ENCODE measurements at places on chromosomes 5 and 9. TPM values are rescaled to one million over a fixed set of nuclear protein-coding genes. Genes with fewer than 3 reads are reported as not detected.

GRCh38 chr5:139131921-139132432 lies 66.2 kb downstream of the SIL1 start:
- peaks cover 1% of the 10 kb centered on the region for H3K36me3 ChIP-seq
- H3K27ac ChIP-seq: no peak overlapping the region
- no peak for DNase-seq
- no peaks in the 10 kb centered on the region for H3K4me1 ChIP-seq
- H3K27me3 ChIP-seq: no peaks in the 10 kb centered on the region

- H3K4me1 ChIP-seq: no peaks in the 10 kb centered on the region
- DNase-seq: no peak
- no peaks in the 10 kb centered on the region for H3K27me3 ChIP-seq
- H3K36me3 ChIP-seq: no peaks in the 10 kb centered on the region
Observed at GRCh38 chr9:10226996-10227395, 385.8 kb downstream of the PTPRD start.

DNA sequence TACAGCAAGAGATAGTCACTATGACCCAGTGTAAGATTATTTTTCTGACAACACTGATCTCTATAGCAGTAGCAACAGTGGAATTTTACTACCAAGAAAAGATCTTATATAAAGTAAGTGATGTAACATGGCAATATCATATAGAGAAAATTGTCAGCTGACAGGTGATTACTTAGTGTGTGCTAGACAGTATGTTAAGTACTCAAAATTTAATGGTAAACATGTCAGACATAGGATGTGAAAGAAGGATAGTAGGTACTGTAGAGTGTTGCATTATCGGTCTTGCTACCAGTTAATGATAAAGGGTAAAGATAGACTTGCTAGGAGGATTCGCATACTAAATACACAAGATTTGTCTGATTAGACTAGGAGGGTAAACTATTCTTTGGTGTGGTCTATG lies 247.4 kb downstream of the CYLC2 start:
- H3K27me3 ChIP-seq: no peaks in the 10 kb centered on the region
- no peak overlapping the region for H3K27ac ChIP-seq
- DNase-seq: no peak

DNA sequence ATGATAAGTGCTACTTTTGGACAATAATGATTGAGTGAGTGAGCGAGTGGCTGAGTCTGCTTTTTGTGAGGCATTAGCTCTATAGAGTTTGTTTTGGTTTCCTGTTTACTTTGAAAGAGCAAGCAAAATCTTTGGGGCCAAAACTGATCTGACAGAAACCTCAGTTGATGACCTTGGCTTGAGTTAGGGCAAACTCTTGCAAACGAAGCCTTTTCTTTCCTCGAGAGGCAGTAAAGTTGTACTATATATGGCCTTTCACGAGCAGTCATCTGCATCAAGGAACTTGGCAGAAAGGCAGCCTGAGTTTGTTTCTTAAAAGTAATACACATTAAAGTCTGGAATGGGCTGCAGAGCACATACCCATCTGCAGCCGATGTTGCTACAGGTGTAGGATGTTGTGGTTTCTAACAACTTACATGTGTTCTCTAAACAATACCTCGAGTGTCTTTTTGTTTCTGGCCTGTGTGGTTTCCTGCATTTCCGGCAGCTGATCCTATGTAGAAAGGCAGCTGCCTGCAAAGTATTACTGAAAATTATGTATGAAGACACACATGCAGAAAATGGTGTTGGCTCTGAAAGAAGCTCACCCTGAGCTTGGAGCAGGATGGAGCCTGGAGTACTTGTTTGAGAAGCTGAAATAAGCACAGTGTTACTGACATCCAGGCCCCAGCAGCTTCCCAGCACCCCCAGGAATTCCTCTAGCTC lies 60.8 kb downstream of the FOXD1 start:
- H3K27me3 ChIP-seq: peaks cover 1% of the 10 kb centered on the region
- no peaks in the 10 kb centered on the region for H3K4me1 ChIP-seq
- no peak overlapping the region for H3K27ac ChIP-seq
- H3K36me3 ChIP-seq: no peaks in the 10 kb centered on the region
- no peak for DNase-seq

- H3K27ac ChIP-seq: no peak overlapping the region
- peaks cover 2% of the 10 kb centered on the region for H3K27me3 ChIP-seq
- no peaks in the 10 kb centered on the region for H3K36me3 ChIP-seq
Observed at GRCh38 chr9:113350107-113350661, 843 bp downstream of the BSPRY start.

DNA sequence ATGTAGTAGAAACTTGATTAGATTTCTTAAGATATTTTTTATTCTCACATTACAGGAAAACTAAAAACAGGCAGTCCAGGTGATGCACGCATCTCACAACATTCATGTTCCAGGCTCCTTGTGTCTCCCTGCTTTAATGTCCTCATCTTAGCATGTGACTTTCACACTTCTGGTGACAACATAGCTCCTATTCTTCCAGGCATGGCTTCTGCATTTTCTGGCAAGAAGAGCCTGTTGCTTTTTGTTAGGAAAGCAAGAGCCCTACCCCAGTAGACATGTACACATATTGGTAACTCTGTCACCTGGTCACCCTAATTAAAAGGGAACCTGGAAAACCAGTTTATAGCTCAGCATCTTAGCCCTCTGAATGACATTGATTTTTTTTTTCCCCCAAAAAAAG lies 92.5 kb downstream of the PPIC start:
- peaks cover 21% of the 10 kb centered on the region for H3K4me1 ChIP-seq
- no peaks in the 10 kb centered on the region for H3K36me3 ChIP-seq
- DNase-seq: no peak
- no peaks in the 10 kb centered on the region for H3K27me3 ChIP-seq

DNA sequence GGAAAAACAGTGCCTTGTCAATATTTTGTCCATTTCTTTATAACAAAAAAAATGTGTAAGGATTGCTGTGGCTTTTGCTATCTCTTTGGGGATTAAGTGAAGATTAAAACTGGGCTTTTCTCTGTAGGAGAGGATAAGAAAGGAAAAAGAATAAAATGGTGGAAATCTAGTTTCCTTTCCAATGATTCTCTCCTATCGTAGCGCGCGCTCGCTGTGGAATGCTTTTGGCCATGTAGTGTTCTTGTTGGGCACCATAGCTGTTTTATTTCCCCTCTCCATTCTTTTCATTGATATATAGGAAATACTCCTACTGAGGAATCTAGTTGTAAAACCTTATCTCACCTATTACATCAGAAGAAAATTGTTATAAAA lies 1.5 kb downstream of the STXBP1 start:
- H3K27ac ChIP-seq: no peak overlapping the region
- H3K4me3 ChIP-seq: peak overlapping the region; percentile 76
- H3K36me3 ChIP-seq: no peaks in the 10 kb centered on the region
- no peak for DNase-seq
- H3K4me1 ChIP-seq: peaks cover 12% of the 10 kb centered on the region

DNA sequence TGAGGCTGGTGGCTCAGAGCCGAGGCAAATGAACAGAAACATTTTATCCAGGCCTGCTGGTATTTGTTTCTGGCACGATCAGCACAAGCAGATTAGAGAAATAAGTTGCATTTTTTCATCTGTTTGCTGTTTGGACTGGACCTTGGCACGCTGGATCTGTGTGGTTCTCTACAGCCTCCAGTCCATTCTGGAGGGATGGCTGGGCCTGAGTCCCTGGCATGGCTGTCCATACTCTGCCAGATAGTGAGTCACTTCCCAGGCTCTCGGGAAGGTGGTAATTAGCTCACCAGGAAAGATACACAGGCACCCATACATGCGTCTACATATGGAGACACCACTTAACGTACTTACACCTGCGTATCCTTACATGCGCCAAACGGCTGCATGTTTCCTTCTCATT lies 78.6 kb downstream of the SPRY4 start:
- no peak overlapping the region for H3K4me3 ChIP-seq
- no peaks in the 10 kb centered on the region for H3K27me3 ChIP-seq
- no peak for DNase-seq
- no peak overlapping the region for H3K27ac ChIP-seq

GRCh38 chr9:78519786-78520185 lies 222.9 kb downstream of the PSAT1 start:
- no peaks in the 10 kb centered on the region for H3K4me1 ChIP-seq
- H3K27me3 ChIP-seq: no peaks in the 10 kb centered on the region
- H3K4me3 ChIP-seq: no peak overlapping the region
- no peak overlapping the region for H3K27ac ChIP-seq
- H3K36me3 ChIP-seq: no peaks in the 10 kb centered on the region

DNA sequence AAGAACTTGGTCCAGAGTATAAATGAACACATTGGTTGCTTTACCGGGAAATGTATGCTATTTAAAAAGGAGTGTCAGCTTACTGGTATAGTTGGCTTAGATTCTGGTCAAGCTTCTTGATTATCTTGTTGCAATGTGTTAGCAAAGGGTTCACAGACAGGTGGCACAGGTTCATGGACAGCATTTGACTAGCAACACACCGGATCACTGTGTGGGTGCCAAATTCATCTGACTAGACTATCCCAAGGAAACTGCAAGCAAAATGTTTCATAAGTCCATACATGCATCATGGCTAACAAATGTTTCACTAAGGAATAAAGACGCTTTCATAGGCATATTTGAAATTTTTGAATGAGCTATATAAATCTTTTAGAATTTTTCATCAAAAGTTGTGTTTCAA lies 274.1 kb downstream of the PLK2 start:
- DNase-seq: no peak
- no peaks in the 10 kb centered on the region for H3K27me3 ChIP-seq
- no peaks in the 10 kb centered on the region for H3K36me3 ChIP-seq
- H3K27ac ChIP-seq: no peak overlapping the region

DNA sequence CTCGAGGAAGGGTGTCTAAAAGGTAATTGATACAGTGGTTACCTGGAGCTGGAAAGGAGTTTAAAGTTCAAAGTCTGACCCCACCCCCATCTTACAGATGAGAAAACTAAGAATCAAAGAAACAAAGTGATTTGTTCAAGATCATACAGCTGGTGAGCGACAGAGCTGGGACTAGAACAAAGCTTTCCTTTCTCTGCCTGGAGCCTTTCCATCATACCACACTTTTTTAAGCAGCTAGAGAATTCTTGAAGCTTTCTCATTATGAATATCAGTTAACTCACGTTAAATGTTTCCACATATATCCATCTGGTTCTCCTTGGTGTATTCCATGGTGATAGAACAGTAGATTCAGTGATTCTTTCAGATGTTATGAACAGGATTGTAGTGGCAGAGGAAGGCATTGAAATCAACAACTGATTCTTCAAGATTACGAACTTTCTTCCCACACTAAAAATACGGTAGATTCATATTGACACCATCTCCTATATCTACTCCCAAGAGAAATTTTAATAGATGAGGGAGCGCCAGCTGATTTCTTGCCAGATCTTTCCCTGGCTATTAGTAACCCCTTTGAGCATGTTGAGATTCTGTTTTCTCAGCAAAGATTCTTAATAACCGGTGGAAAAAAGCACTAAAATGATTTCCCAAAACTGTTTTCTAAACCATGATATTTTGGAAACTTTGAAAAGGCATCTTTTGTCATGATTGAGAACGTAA lies 233.7 kb downstream of the ADAMTSL1 start:
- H3K36me3 ChIP-seq: no peaks in the 10 kb centered on the region
- H3K4me1 ChIP-seq: no peaks in the 10 kb centered on the region
- no peaks in the 10 kb centered on the region for H3K27me3 ChIP-seq
- H3K4me3 ChIP-seq: no peak overlapping the region
- H3K27ac ChIP-seq: no peak overlapping the region

DNA sequence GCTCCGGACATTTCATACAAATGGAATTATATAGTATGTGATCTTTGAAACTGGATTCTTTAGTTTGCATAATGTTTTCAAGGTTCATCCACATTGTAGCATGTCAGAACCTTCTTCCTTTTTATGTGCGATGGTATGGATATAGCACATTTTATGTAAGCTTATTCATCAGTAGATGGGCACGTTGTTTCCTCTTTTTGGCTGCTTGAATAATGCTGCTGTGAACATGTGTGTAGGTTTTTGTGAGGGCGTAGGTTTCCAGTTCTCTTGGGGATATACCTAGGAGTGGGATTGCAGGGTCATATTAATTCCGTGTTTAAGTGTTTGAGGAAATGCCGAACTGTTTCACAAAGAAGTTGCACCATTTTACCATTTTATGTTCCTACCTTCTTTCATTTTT lies 187.8 kb downstream of the NR3C1 start:
- H3K36me3 ChIP-seq: no peaks in the 10 kb centered on the region
- H3K4me3 ChIP-seq: no peak overlapping the region
- H3K4me1 ChIP-seq: peaks cover 33% of the 10 kb centered on the region

GRCh38 chr5:89707891-89708290 lies 701.7 kb downstream of the CETN3 start:
- DNase-seq: no peak
- no peaks in the 10 kb centered on the region for H3K27me3 ChIP-seq
- H3K27ac ChIP-seq: no peak overlapping the region
- H3K4me3 ChIP-seq: no peak overlapping the region
- no peaks in the 10 kb centered on the region for H3K4me1 ChIP-seq
- H3K36me3 ChIP-seq: no peaks in the 10 kb centered on the region

DNA sequence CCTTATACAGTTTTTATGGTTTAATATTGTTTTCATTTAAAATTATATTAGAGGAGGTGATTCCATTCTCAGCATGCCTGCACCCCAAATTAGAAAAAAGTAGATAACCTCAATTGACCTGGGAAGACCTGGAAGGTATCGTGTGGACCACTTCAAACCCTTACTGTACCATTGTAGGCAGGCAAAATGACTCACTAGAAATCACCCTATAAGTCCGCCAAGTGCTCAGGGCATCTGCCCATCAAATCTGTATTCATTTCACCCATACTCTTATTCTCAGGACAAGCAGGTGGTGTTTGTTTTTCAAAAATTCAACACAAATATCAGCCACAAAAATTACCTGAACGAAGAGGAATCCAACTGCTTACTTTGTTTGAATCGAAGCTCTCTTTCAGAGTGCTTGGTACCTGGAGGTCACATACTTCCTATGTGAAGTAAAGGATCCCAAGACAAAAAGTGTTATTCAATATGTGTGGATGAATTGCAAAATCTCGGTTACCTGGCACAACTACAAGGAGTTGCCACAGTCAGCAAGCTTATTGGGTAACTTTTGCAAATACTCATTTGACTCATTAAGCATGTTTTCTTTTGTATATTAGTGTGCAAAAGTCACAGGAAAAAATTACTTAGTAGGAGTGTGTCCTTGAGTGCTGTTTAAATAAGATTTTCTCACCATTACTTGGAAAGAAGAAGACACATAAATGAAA lies 216.2 kb downstream of the ENC1 start:
- no peaks in the 10 kb centered on the region for H3K4me1 ChIP-seq
- peaks cover 2% of the 10 kb centered on the region for H3K27me3 ChIP-seq
- no peak overlapping the region for H3K27ac ChIP-seq
- no peaks in the 10 kb centered on the region for H3K36me3 ChIP-seq

The SLC22A4 gene
- 9.6 TPM for total RNA-seq

The MEF2C gene
- total RNA-seq: 64.5 TPM

The PPIC gene
- 2.5 TPM for total RNA-seq

The SNX18 gene
- 8.2 TPM for total RNA-seq

The PROB1 gene
- total RNA-seq: 1.6 TPM

The MTRR gene
- total RNA-seq: 73.5 TPM

The PRRC1 gene
- 48.0 TPM for total RNA-seq

The HTR1A gene
- total RNA-seq: not detected

The GALNT12 gene
- total RNA-seq: 38.1 TPM

The SERF1A gene
- 0.71 TPM for total RNA-seq

The ZFP2 gene
- not detected for total RNA-seq
